Cerebellar nuclear complex (tissue), 1 donor: ENCODE measurements at places on chromosomes 4 and X.

DNA sequence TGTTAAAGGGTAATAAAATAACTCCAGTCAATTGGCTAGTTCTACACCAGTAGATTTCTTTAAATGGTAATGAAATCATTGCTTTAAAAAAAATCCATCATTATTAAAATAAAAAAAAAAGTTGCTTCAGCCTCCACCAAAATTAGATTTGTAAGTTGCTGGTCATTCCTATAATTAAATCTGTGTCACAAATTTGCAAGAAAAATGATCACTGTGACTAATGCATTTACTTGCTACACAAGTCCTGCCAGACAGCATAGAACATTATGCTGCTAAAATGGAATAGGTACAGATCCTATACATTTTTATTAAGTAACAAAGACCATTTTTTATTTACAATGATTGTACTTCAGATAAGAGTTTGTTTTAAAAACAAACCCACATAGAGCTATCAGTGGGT, 85.8 kb downstream of the SLC10A7 start:
- no peak for DNase-seq

DNA sequence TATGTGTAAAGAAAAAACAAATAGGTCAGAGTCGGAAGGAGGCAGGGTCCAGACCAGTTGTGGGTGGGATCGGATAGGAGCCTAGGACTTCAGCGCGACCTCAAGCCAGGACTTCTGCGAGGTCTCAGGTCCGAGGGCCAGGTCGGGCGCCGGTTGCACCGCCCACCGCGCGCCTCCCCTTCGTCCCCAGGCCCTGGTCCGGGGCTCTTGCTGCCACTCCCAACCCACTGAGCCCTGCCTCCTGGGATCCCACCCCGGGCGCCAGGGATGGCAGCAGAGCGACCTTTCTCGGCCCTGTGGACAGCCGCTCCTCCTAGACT, 12.3 kb downstream of the PITX2 start:
- no peak for DNase-seq

DNA sequence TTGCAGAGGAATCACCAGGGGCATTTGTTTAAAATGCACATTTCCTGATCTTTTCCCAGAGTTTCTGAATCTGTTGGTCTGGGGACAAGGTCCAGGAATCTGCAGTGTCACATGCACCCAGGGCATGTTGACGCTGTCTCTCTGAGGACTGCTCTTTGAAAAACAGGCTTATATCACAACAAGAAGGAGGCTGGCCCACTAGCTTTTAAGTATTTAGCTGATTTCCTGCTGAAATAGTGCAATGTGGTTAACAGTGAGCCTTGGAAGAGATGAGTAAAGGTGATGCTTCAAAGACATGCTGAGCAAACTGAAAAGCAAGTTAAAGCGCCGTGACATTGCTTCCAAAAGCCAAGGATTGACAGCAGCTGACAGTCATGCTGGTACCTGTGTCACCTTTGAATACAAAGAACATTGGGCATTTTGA, 18.6 kb upstream of the SEPSECS start:
- DNase-seq: no peak

GRCh38 chr4:186067757-186068385, 1.1 kb upstream of the TLR3 start:
- no peak for DNase-seq

DNA sequence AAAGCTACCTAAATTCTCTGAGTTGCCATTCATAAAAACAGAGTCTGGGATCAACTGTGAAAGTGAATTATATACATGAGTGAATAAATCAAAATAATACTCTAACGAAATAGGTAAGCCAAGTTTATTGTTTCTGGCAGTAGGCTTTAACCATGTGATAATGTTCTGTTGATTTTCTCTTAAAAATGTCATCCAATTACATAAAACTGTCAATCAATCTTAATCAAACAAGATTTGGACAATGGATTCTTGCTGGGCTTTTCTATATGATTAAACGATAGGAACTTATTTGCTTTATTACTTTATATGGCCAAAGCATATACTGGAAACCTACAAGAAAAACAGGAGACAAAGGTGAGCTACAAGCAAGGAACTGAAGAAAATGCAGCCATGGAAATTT, 148.8 kb downstream of the INPP4B start:
- no peak for DNase-seq

DNA sequence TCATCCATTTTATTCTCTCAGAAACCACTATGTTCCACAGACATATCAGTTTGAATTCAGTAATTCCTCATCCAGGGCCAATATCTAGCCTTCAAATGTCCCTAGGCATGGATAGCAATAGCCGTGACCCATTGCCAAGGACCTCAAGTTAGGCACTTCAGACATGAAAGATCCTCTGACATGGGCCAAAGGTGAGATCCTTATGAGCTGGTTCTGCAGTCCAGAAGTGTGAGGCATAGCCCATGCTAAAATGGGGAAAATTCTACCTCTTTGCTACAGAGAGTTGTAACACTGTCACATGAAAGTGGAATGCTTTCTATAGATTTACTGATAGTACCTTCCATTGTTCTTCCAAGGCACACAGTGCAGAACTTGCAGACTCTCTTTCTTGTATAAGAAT, 349.7 kb upstream of the GALNT7 start:
- DNase-seq: no peak

GRCh38 chrX:53290441-53291041, 9.2 kb upstream of the IQSEC2 start:
- peak; percentile 72 for DNase-seq

DNA sequence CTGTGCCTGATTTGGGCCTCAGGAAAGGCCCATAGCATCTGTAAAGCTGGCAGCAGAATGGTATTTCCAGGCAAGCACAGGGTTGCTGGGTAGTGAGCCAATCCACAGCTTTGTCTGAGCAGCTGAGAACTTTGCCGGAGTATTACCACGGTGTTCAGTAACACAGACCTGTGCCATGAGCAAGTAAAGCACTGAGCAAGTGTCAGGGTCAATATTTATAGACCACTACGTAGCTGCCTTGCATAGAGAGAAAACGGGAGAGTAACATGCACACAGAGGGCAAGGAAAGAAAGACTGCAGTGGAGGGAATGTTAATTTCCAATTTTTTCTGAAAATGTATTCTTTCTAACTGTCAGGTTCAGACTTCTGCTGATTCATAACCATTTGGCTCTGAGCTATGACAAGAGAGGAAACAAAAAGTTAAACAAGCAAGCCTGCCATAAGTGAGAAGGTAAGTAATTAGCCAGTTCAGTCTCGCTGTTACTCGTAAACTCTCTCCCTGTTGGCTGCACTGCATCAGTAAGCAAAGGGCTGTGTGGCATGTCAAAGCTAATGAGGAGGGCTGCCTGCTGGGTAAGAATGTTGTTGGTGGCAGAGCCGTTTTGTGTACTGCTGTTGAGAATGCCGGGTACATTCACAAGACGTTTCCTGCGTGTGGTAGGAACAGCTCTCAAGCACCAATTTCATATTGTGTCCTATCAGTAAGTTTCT, 238.1 kb downstream of the BMPR1B start:
- DNase-seq: no peak

- no peak for DNase-seq
Observed at GRCh38 chr4:182023469-182023868, 219.7 kb upstream of the TENM3 start.

DNA sequence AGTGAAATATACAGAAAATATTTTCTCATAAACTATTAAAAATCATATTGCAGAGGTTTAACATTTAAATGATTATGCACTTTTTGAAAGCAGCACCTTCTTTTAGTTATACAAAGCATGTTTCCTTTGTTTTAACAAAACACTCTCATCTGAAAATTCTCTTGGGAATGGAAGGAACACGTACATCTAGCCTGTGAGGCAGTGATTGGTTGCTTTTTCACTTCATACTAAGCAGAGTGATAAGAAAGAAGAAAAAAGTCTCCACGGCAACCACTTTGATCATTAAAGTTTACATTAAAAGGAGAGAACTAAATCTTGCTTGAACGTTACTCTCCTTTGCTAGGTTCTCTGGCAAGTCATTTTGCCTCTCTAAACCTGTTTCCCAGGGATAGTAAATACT, 41.7 kb upstream of the H2AZ1 start:
- DNase-seq: no peak

DNA sequence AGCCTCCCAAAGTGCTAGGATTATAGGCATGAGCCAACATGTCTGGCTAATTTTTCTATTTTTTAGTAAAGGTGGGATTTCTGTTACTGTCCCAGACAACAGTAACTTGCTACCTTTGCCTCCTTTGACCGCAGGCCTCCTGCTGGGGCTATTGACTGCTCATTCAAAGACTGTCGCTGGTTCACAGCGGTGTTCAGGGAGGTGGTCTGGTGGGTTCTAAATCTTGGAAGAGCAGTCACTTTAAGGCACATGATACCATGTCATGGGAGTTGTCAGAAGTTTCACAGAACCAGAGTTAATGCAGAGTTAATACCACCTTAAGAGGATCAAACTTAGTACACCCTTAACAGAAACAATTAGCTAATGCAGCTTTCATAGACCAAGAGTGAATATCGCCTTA, 3.8 kb downstream of the ASMT start:
- no peak for DNase-seq

DNA sequence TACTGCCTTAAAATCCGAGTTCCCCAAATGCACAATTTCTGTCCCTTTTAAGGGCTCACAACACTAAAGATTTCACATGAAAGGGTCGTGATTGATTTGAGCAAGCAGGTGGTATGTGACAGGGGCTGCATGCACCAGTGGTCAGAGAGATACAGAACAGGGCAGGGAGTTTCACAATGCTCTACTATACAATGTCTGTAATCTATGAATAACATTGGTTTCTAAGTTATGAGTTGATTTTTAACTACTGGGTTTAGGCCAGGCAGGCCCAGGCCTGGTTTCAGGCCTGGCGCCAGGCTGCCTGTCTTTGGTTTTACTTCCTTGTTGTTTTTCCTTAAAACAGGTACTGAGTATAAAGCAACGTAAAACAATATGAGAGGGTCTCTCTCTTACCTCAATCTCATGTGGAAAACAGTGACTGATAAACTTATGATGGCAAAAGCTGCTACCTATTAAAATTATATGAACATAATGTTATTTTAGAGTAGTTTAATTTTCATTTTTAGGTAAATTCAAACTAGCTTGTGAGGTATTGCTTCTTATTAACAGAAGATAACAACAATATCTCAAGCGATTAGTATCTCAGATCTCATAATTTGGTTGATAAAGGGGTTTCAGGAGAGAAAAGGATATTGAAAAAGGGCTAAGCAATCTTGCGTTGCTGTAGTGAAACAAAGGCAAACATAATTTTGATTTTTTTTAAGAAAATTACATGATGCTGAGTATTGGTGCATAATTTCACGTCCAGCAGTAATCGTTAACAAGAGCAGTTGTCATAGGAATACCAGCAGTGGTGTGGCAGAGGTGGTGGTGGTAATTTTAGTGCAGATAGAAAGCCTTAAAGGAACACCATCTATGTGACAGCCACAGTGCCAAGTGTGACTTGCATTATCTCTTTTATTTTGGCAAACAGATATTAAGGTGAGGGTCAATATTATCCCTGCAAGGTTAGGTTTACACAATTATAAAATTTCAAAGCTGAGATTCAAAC, 944.4 kb upstream of the GRID2 start:
- DNase-seq: no peak

DNA sequence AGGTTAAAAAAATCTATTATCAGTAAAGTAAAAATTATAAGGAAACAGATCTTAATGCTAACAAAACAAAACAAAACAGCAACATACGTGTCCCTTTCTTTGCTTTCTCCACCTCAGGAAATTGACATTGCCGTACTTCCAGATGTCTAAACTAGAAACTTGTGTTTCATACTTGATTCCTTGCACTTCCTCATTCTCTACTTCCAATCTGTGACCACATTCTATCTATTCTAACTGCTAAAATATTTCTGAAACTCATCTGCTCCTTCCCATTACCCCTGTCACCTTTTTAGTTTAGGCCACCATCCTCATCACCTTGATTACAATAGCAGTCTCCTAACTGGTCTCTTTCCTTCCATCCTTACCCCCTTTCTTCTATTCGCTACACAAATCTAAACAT, 22.5 kb upstream of the RPA4 start:
- no peak for DNase-seq

- no peak for DNase-seq
Observed at GRCh38 chr4:24956763-24957162, 43.9 kb upstream of the CCDC149 start.

DNA sequence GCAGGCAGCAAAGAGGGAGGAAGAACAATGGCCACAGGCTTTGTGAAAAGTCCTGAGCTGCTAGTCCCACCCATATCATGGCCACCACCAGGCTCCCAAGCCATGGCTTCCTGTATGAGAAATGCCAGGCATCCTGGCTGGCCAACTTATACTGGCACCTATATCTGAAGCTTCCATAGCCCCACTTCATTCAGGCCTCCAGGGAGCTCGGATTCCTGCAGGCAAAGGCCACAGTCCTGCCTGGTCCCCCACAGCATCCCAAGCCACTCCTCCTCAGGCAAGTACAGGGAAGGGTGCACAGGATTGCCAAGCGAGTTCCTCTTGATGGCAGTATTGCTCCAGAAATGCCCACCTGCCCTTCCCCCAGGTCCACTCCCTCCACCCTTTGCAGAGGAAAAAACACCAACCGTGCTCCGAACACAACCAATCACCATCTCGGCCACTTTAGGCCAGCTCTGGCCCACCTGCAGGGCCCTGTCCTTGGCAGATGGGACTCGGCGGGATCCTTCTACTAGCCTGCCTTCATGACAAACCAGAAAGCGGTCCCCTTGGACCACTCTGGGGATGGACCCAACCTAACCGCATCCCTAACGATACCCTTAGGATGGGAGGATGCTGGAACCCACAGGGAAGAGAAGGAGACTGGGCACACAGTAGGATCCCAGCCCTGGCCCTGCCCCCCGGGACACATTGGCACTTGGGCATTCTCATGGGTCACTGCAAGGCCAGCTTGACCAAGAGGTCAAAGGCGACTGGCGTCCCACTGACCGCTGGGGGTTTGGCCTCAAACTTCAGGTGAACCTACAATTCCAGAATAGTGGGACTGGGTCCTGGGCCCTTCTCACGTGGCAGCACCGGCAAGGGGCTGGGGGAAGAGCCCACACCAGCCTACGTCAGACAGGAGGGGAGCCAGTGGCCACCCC, 220.4 kb upstream of the AGTR2 start:
- peak; percentile 77 for DNase-seq
